ENCODE measurements at places on chromosomes 1 and 21.

DNA sequence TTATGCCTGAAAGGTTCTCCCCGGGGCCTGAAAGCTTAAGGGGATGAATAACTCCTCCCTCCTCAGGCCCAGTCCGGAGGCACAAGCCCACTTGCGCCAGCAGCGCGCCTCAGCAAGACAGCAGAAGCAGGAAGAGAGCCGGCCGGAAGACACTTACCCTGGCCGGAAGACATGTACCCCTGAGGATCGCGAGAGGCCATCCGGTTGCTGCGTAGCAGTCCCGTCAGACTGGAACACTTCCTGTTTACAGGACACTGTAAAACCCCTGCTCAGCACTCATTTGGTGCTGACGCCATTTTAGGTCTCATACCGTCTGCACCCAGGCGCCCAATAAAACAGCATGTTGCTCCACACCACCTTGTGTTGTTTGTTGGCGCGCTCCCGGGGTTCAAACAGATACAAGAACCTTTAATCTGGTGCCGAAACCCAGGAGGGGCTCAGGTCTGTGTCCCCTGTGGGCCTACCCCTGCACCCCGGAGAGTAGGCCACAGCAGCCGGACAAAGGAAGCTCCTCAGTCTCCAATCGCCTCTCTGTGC lies 30.3 kb downstream of the VN1R5 start:
- no peak for DNase-seq

DNA sequence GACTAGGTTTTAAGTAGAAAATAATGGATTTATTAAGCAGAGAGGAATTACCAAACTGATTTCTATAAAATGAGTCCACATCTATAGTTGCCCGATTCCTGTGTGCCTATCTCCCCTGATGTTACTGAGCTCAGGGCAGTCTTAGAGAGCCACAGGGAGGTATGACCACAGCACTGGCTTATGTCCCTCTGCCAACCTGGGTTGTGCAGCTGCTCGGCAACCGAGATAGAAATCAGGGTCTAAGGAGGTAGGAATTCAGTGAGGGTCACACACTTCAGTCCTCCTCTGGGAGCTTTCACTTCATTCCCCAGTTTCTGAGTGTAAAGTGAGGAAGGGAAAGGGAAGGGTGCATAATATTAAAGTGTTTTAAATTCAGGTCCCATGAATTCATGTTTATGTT lies 386.8 kb downstream of the KCNH1 start:
- DNase-seq = no peak

DNA sequence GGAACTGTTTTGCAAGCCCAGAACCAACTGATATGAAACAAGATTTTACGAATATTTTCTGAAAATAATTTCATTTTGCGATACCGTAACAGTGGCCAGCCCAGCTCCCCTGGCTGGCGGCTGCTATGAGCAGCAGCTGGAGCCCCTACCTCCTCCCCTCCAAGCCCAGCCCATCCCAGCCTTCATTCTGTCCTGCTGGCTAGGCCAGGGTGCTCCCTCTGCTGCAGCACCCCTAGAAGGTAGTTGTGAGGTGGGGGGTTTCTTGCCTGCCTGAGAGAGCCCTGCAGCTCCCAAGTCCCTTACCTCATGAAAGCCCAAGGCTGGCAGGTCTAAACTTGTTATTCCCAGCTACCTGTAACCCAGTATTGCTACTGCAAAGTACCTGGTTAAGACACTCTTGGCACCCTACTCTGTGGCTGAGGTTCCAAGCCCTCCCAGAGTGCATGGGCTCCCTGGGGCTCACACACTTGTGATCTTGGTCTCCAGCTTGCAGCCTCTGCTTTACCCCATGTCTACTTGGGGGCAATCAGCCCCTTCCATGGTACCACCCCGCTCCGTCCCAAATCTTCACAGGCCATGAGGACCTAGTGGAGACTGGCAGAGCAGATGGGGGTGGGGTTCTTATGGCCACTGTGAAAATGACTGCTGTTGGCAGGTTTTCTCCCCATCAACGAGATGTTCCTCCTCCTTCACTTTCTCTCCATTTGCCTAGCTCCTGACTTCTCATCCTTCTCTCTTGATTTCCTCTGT lies 239.8 kb downstream of the TRABD2B start:
- no peak for DNase-seq

- DNase-seq = peak; percentile 91
Observed at GRCh38 chr1:19765623-19766022, 34.1 kb downstream of the TMCO4 start.

GRCh38 chr1:32928285-32928684 lies 27.1 kb upstream of the TMEM54 start:
- DNase-seq = no peak

All from urothelium cell line (cell line).